Gastroesophageal sphincter (tissue), 4 donors: ENCODE measurements at places on chromosomes 3 and 15.

- ATAC-seq: peak; percentile 71
Observed at GRCh38 chr3:190044142-190044541, 76.6 kb downstream of the P3H2 start.

- no peak for ATAC-seq
Observed at GRCh38 chr3:53250453-53250852, 5.4 kb downstream of the TKT start.

DNA sequence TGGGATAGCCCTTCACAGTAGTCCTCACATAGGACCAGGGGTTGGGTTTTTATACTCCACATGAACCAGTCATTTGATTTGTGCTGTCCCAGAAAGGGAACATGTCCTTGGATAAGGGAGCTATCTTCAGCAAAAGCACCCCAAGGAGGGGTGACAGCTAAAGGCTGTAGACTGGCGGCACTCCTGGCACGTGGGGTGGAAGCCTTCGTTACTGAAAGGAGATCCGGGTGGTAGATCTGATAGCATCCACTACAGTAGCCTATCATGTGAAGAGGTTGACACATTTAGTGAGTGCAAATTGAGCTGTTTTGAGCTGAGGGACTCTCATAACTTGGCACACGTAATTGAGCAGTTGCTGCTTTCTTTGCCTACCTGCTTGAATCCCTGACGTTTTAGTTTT, 588.8 kb upstream of the GOLIM4 start:
- ATAC-seq: no peak

- ATAC-seq: no peak
Observed at GRCh38 chr15:64209680-64210334, 47.0 kb upstream of the PPIB start.

DNA sequence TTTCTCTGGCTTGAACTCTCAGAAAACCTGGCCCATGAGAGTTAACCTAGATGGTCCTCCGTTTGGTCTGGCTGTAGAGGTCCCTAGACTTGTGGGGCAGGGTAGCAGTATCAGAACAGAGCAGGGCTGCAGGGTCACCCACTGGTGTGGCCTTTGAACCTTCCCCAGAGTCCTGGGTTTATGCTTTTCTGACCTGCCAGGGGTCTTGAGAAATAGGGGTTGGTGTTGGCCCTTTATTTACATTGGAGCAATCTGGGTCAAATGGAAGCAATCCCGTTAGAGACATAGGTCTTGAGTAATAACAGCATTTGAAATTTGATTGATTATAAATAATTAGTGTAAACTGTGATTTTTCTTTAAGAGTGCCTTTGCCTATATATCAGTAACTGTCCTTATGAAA, 23.8 kb downstream of the DLEC1 start:
- ATAC-seq: no peak

DNA sequence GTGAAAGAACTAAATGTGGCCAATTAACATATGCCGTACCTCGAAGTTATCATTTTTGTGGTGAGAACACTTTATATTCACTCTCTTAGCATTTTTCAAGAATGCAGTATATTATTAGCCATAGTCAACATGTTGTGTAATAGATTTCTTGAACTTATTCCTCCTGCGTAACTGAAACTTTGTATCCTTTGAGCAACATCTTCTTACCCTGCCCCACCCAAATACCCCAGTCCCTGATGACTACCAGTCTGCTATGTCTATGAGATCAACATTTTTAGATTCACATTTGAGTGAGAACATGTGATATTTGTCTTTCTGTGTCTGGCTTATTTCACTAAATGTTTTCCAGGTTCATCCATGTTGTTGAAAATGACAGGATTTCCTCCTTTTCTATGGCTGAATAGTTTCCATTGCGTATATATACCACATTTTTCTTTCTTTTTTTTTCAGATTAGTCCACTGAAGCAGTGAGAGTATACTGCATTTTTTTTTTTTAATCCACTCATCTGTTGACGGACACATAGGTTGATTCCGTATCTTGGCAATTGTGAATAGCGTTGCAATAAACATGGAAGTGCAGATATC, 12.7 kb upstream of the KBTBD8 start:
- ATAC-seq: no peak

DNA sequence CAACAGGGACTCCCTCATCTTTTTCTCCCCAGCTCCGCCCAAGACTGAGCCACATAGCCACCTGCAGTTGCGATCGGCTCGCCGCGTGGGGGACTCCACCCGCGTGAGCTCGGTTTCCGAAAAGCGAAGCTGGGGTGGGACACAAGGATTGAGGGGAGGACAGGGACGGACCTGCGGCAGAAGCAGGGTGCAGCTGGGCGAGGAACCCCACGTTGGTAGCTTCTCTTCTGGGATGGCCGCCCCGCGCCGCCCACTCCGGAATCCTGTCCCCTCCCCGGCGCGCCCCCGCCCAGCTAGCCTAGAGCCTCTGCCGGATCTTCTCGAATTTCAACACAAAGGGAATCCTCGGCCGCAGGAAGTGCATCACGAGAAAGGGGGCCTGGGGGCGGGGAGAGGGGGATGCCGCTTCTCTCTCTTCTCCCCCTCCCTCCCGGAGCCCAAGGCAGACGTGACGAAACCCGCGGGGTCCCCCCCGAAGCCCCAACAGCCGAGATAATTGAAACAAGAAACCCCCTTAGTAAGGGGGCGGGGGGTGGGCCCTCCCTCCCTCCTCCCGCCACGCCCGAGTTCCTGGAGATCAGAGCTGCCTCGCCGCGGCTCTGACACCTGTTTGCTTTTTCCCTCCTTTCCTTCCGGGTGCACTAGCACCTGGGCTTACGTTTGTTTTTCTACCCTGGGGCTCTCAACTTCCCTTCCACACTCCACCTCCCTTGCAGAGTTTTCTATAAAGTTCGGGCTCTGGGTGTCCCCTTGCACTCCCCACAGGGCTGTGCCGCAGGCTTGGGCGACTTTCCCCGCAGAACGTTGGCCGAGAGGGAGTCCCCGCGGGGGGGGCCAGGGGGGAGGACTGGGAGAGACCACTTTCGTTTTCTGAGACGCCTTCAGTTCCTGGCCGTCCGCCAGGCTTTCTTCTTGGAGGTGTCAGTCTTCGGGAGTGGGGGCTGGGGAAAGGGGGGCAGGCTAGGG, 1.3 kb upstream of the KCNH8 start:
- peak; percentile 81 for ATAC-seq

- ATAC-seq: no peak
Observed at GRCh38 chr3:113141543-113141942, 69.8 kb upstream of the BOC start.

DNA sequence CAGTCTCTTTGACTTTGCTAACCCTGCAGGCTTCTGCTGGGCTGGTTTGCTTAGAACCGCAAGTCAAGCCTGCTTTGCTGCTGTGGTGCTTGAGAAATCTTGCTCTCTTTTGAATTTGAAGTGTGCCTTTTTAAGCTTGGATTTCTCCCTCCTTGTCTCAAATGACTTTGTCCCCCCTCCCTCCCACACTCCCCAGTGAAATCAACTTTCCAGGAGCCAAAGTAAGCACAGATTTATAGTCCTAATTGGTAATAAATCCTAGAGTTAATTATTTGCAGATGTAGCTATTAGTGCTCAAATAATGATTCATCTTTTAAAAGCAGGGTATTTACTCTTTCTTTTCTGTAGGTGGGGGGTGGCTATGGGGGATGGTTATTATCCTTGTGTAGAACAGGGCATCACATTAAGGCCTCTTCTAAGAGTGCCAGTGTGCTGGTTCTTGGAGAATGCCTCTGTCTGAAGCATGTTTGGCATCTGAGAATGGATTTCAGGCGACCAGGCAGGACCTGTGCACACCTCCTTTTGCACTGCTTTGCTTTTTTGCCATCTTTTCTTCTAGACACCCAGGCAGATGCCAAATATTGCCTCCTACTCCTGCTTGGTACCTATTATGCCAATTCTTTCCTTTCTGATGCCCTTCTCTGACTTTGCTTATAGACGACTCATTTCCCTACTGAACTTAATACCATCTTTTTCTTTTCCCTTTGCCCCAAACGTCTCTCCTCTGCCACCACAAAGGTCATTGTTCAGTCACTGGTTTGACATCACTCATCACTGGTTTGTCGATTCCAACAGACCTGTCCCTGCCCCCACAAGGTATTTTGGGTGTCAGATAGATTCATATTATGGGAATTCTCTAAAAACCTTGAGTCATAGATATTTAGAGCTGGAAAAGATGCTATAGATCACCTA, 50.7 kb downstream of the CLDN11 start:
- no peak for ATAC-seq

- no peak for ATAC-seq
Observed at GRCh38 chr3:66401157-66401550, 99.7 kb downstream of the LRIG1 start.

- peak; percentile 90 for ATAC-seq
Observed at GRCh38 chr3:12954891-12955650, 113.7 kb upstream of the RPL32 start.

DNA sequence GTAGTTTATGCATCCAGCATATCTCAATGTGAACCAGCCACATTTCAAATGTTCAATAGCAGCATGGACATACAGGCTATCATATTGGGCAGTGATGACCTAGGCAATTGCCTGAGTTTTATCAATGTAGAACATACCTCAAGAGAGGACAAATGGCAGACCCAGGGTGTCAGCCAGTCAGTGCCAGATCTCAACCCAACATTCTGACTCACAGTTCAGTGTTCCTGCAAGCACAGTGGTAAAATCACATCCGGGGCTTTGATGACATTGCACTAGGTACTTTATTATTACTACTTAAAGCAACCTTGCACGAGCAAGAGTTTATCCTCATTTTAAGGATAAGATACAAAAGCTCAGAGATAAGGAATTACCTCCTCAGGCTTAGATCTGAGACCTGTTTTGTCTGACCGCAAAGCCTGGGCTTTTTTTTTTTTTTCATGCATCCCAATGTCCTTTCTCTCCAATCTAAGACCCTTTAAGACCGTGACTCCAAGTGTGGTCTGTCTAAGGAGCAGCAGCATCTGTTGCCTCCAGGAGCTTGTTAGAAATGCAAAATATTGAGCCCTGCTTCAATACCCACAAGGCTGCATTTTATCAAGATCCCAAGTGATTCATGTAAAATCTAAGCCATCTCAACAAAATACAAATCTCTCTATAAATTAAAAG, 60.1 kb downstream of the SLC12A1 start:
- ATAC-seq: no peak

GRCh38 chr3:5002174-5002870, 23.1 kb downstream of the BHLHE40 start:
- ATAC-seq: no peak

DNA sequence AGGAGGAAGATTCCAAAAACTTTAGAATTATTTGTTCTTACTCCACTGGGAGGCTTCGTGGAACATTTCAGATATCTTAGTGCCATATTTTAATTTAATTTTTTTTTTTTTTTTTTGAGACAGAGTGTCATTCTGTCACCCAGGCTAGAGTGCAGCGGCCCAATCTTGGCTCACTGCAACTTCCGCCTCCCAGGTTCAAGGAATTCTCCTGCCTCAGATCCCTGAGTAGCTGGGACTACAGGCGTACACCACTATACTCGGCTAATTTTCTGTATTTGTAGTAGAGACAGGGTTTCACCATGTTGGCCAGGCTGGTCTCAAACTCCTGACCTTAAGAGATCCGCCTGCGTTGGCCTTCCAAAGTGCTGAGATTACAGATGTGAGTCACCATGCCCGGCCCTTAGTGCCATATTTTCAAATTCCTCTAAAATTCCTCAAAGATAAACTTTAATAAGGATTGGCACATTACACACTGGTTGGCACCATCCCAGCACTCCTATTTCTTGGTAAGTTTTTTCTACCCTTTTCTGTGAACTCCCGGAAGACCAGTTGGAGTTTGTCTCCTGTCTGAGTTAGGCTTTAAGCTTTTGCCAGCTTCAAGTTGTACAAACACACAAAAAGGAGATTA, 693.7 kb downstream of the MCTP2 start:
- no peak for ATAC-seq

GRCh38 chr3:98519351-98519750, 3.4 kb downstream of the CLDND1 start:
- ATAC-seq: no peak

DNA sequence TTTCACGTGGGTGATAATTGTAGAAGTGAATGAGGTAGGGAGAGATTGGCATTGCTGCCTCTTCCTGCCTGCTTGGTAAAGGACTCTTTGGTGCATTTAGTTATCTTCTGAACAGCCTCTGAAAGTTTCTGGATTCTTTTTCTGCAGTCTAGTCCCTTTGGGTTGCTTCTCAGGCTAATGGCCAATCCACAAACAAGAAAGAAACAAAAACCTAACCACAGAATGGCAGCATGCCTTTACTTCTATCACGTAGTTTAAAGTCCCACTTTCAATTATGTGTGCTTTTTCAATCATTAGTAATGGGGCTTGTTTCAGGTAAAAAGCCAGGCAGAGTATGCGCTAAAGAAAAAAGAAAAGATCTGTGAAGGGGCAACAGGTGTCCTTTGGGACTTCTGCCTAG, 7.4 kb downstream of the FGF12 start:
- ATAC-seq: no peak

DNA sequence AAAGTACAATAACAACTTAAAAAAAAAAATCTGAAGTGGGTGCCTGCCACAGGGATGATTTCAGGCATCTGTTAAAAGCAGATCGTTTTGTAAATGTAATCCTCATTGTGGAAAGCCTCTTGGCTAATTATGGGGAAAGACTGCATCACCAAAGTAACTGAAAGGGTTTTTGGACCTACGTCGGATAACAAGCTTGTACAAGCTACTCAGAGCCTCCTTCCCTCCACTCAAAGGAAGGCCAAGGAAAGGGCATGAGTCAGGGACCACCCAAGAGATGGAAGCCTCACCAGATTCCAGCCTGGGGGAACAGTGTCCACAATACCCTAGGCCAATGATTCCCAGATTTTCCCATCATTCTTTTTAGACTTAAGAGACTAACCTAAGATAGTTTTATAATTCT, 84.3 kb downstream of the ATP1B3 start:
- peak; percentile 79 for ATAC-seq

GRCh38 chr3:14524311-14524711, 15.8 kb downstream of the GRIP2 start:
- no peak for ATAC-seq

DNA sequence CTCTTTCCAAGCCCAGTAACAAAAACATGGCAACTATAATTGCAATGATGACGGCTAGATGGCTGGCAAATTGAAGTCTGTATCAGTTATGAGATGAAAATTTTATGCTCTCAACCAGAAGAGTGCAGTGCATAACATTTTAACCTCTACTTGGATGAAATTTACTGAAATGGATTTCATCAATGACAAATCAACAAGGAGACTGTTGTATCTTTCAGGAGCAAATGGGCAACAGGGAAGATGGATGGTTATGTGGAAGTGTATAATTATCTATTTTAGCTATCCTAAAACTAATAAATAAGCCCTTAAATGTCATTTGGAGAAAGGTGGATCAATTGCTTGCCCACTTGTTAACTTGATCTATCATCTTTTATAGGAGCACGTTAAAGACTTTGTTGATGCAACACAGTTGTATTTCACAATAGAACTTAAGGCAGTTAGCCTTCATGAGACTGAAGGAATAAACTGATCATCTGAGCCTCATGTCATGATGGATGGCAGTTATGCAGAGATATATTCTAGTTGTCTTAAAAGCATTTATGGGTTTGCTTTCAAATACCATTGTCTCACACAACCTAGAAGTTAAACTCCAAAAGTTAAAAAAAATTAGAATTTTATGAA, 315.1 kb upstream of the TBC1D5 start:
- no peak for ATAC-seq
